ENCODE measurements at places on chromosomes 7 and 10. TPM values are rescaled to one million over a fixed set of nuclear protein-coding genes. Genes with fewer than 3 reads are reported as not detected.

GRCh38 chr10:71632896-71633600 is 86.5 kb downstream of the C10orf105 start:
- no peak for DNase-seq
- no peaks in the 10 kb centered on the region for H3K27me3 ChIP-seq
- no peak overlapping the region for H3K4me3 ChIP-seq
- no peaks in the 10 kb centered on the region for H3K36me3 ChIP-seq
- no peaks in the 10 kb centered on the region for H3K4me1 ChIP-seq
- H3K27ac ChIP-seq: no peak overlapping the region

DNA sequence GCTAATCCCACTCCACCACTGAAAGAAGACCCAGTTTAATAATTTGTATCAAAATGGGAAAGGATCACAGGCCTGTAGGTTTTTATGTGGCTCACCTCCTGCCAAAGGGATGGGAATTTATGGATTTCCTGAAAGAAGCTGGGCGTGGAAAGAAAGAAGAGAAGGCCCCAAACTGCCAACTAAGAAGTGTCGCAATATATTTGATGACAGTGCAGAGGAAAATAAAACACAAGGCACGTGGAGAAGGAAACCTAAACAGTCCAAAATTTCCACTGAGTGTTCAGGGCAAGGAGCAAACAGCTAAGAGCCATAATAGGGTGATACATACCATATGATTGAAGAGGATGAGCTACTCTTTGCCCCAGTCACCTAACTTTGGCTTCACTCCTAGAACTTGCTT is 667.2 kb downstream of the GATA3 start:
- no peaks in the 10 kb centered on the region for H3K27me3 ChIP-seq
- H3K4me3 ChIP-seq: no peak overlapping the region
- no peaks in the 10 kb centered on the region for H3K36me3 ChIP-seq

- no peaks in the 10 kb centered on the region for H3K36me3 ChIP-seq
- no peaks in the 10 kb centered on the region for H3K27me3 ChIP-seq
- H3K4me3 ChIP-seq: no peak overlapping the region
- H3K4me1 ChIP-seq: peaks cover 53% of the 10 kb centered on the region
- H3K27ac ChIP-seq: peak overlapping the region; percentile 8
Measured at GRCh38 chr7:37408291-37409228, 40.1 kb downstream of the ELMO1 start.

- H3K27ac ChIP-seq: no peak overlapping the region
- H3K27me3 ChIP-seq: no peaks in the 10 kb centered on the region
Measured at GRCh38 chr10:31098046-31098445, 66.4 kb upstream of the ZNF438 start.

GRCh38 chr7:104040666-104041065 is 51.2 kb upstream of the RELN start:
- H3K27ac ChIP-seq: no peak overlapping the region
- DNase-seq: no peak
- H3K36me3 ChIP-seq: no peaks in the 10 kb centered on the region
- H3K4me3 ChIP-seq: no peak overlapping the region
- no peaks in the 10 kb centered on the region for H3K4me1 ChIP-seq
- no peaks in the 10 kb centered on the region for H3K27me3 ChIP-seq

DNA sequence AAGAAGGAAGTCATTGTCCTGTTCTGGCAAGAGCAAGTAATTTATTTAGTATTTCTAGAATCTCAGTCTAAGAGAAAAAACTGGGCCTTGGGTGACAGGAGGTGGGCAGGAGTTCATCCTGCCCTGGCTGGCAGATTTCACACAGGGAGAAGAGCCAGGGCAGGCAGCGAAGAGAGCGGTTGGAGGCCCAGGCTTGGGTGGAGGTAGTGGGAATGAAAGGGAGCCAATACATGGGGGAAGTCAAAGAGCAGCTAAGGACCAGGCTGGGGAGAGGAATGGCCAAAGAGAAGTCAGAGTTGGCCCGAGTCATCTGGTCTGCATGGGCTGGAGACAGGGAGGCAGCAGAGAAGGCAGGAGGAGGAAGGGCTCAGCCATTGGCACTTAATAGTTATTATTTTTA is 51.4 kb downstream of the HECW1 start:
- H3K36me3 ChIP-seq: no peaks in the 10 kb centered on the region
- no peaks in the 10 kb centered on the region for H3K4me1 ChIP-seq
- H3K4me3 ChIP-seq: no peak overlapping the region

- peaks cover 11% of the 10 kb centered on the region for H3K4me1 ChIP-seq
- no peak overlapping the region for H3K27ac ChIP-seq
- H3K27me3 ChIP-seq: no peaks in the 10 kb centered on the region
- no peak overlapping the region for H3K4me3 ChIP-seq
Measured at GRCh38 chr10:130171196-130171595, 35.0 kb downstream of the GLRX3 start.

- H3K4me3 ChIP-seq: no peak overlapping the region
- no peak for DNase-seq
- H3K36me3 ChIP-seq: no peaks in the 10 kb centered on the region
- no peak overlapping the region for H3K27ac ChIP-seq
Measured at GRCh38 chr10:125231116-125231812, 70.9 kb upstream of the CTBP2 start.

DNA sequence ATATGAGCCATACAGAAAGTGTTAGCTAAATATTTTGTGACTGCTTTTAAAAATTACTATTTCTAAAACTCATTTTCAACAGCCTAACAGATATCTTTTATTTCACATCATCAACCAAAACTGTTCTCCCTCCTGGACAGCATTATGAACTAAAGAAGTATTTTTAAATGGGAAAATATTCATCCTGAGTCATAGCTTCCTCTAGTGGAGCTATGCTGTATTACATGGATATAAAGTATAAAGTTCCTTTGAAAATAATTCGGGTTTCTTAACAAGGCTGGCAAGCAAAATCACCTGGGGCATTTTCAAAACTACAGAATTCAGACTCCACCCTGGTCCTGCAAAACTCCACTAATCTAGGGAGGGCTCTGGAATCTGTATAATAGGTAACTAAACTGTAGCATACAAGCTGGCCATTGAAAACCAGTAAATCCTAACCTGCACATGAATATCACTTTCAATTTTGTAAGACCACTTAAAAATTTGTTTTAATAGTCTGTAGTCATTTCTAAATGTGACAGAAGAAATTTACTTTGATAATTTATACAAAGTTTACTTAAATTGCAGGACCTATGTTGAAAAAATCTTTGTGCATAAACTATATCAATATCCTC is 53.5 kb downstream of the SCIN start:
- no peak overlapping the region for H3K4me3 ChIP-seq
- no peak overlapping the region for H3K27ac ChIP-seq
- no peaks in the 10 kb centered on the region for H3K4me1 ChIP-seq
- H3K27me3 ChIP-seq: no peaks in the 10 kb centered on the region

DNA sequence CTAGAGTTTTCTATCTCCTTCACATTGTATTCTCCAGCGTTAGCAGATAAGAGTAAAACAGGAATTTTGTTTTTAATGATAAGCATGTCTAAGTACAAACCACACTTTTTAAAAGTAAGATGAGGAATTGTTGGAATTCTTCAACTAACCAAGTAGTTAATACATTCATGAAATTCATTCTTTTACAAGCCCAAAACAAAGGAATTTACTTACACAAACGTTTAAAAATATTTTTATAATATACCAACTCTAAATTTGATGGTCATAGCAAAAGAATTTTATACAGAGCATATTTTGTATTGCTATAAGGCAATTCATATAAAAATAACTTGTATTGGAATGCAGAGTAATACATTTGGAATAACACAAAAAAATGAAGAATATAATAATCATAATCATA is 51.3 kb downstream of the TWIST1 start:
- H3K36me3 ChIP-seq: no peaks in the 10 kb centered on the region
- H3K27ac ChIP-seq: no peak overlapping the region
- no peaks in the 10 kb centered on the region for H3K4me1 ChIP-seq
- DNase-seq: no peak
- H3K27me3 ChIP-seq: no peaks in the 10 kb centered on the region
- H3K4me3 ChIP-seq: no peak overlapping the region

DNA sequence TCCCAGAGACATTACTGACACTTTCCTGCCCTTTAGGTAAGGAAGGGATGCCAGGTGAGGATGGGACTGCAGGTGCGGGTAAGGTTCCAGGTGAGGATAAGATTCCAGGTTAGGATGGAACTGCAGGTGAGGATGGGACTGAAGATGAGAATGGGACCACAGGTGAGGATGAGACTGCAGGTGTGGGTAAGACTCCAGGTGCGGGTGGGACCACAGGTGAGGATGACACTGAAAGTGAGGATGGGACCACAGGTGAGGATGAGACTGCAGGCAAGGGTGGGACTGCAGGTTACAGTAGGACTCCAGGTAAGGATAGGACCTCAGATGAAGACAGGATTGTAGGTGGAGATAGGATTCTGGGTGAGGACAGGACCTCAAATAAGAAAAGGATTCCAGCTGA is 322.3 kb downstream of the WDR37 start:
- peaks cover 5% of the 10 kb centered on the region for H3K27me3 ChIP-seq
- H3K27ac ChIP-seq: no peak overlapping the region
- no peaks in the 10 kb centered on the region for H3K36me3 ChIP-seq
- H3K4me3 ChIP-seq: no peak overlapping the region
- no peaks in the 10 kb centered on the region for H3K4me1 ChIP-seq

GRCh38 chr7:116522247-116522646 is 2.6 kb upstream of the CAV1 start:
- no peak overlapping the region for H3K4me3 ChIP-seq
- peak overlapping the region; percentile 46 for H3K27ac ChIP-seq
- H3K36me3 ChIP-seq: no peaks in the 10 kb centered on the region
- DNase-seq: no peak

DNA sequence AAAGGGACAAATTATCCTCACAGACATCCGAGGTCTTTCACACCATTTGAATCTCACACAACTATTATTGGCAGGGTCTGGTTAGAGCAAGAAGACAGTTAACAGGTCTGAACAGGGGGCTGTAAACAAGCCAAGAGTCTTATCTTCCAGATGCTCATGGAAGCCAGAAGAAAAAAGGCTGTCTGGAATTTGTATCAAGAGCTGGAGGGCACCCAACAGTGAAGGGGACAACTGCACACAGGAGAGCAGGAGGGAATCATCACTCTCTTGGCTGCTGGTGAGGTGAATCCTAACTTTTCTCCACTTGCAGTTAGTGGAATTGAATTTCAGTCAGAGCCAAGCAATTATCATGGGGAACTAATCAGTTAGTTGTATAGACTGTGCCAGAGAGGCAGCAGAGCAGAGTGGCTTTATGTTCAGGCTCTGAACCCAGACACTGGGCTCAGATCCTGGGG is 880.2 kb upstream of the AUTS2 start:
- H3K4me1 ChIP-seq: no peaks in the 10 kb centered on the region
- no peak overlapping the region for H3K27ac ChIP-seq
- DNase-seq: no peak
- no peaks in the 10 kb centered on the region for H3K36me3 ChIP-seq
- H3K27me3 ChIP-seq: no peaks in the 10 kb centered on the region

GRCh38 chr10:14571866-14572507 is 202.7 kb downstream of the FAM107B start:
- H3K36me3 ChIP-seq: no peaks in the 10 kb centered on the region
- no peaks in the 10 kb centered on the region for H3K27me3 ChIP-seq
- peak; percentile 84 for DNase-seq
- H3K27ac ChIP-seq: peak overlapping the region; percentile 50

DNA sequence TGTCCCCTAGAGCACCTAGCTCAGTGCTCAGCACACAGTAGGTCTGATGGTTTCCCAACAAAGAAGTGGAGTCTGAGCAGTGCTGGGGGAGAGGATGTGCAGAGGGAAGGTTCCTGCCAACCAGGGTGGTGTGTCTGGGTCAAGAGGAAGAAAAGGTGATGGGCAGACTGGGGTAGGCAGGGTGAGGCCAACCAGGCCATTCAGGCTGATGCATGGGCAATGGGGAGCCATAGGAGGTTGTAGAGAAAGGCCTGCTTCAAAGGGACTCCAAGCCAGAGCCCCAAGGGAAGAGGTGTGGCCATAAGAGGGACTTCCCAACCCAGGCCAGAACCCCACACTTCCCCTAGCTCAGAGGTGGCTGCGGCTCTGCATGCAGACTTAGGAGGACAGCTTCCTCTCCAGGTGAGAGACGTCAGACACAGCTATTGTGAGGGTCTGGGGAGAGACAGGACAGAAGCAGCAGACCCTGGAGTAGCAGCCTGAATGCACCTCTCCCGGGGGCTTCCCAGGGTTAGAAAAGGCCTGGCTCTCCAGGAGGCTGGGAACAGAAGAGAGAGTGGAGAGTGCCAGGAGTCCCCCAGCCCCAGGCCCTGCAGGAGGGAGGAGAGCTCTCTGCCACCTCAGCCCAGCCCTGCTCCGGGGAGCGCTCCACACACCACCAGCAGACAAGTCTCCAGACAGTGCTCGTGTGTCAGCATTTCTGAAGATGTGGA is 87.4 kb upstream of the ZMIZ1 start:
- DNase-seq: no peak
- no peaks in the 10 kb centered on the region for H3K36me3 ChIP-seq
- no peaks in the 10 kb centered on the region for H3K27me3 ChIP-seq
- no peak overlapping the region for H3K4me3 ChIP-seq
- no peak overlapping the region for H3K27ac ChIP-seq

- no peak overlapping the region for H3K4me3 ChIP-seq
- no peak for DNase-seq
- H3K4me1 ChIP-seq: peaks cover 25% of the 10 kb centered on the region
- H3K27me3 ChIP-seq: no peaks in the 10 kb centered on the region
Measured at GRCh38 chr7:5631752-5632151, 149.7 kb downstream of the RNF216 start.

DNA sequence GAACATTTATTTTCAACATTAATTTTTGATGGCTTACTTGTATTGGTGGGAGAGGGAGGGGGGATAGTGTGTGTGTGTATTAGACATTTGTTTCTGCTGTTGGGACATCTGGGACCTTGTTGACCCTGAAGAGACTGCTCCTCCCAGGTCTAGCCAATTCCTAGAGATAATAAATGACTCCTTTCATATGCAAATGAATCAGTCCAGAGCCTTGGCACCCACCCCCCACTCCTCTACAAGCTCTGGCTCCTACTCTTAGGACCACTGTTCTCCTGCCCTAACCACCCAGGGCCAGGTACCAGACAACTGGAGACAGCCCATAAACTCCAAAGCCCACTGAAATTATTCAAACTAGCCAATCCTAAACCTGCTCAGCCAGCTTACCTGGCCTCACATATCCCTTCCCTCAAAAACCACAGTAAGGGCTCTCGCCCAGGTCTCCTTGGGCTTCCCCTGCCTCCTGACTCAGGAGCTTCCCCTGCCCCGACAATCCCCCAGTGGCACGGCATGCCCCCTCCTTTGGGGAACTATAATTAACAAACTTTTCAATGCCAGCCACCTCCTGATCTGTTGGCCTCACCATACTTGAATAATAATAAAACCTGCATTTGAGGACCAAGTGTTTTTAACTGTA is 233.3 kb downstream of the ELMO1 start:
- no peak for DNase-seq
- H3K36me3 ChIP-seq: no peaks in the 10 kb centered on the region
- H3K27me3 ChIP-seq: no peaks in the 10 kb centered on the region
- H3K4me1 ChIP-seq: peaks cover 25% of the 10 kb centered on the region

GRCh38 chr10:112669989-112670388 is 223.0 kb downstream of the VTI1A start:
- H3K36me3 ChIP-seq: peaks cover 29% of the 10 kb centered on the region
- H3K27ac ChIP-seq: no peak overlapping the region
- no peak overlapping the region for H3K4me3 ChIP-seq
- no peaks in the 10 kb centered on the region for H3K27me3 ChIP-seq
- H3K4me1 ChIP-seq: no peaks in the 10 kb centered on the region
- no peak for DNase-seq

- no peak overlapping the region for H3K4me3 ChIP-seq
- no peaks in the 10 kb centered on the region for H3K4me1 ChIP-seq
- no peaks in the 10 kb centered on the region for H3K36me3 ChIP-seq
- no peak overlapping the region for H3K27ac ChIP-seq
- DNase-seq: no peak
- no peaks in the 10 kb centered on the region for H3K27me3 ChIP-seq
Measured at GRCh38 chr7:131670406-131670805, 114.0 kb upstream of the PODXL start.

The UFSP1 gene
- 1.7 TPM for polyA plus RNA-seq

The ANKMY2 gene
- 40.7 TPM for polyA plus RNA-seq

The MGAM2 gene
- polyA plus RNA-seq: 0.07 TPM

The HGF gene
- polyA plus RNA-seq: 29.4 TPM

The LRRD1 gene
- 0.88 TPM for polyA plus RNA-seq

The PMPCB gene
- polyA plus RNA-seq: 81.6 TPM
